ENCODE measurements at places on chromosomes 7 and 10.

DNA sequence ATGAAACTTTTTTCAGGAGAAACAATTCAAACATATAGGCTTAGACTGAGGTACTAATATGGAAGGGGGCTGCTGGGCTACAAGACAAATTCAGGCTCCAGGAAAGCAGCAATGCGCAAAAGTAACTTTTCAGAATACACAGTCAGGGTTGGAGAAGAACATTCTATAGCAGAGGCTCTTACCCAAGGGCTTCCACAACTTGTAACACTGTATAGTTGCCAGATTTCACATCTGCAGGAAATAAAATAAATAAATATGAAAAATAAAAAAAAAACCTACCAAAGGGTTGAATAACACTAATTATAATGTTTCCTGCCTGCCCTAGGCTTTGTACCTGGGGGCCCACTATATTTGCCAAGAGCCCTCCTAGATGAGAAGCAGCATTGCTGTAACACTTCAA is 14.3 kb downstream of the MMS19 start:
- no peak for DNase-seq

DNA sequence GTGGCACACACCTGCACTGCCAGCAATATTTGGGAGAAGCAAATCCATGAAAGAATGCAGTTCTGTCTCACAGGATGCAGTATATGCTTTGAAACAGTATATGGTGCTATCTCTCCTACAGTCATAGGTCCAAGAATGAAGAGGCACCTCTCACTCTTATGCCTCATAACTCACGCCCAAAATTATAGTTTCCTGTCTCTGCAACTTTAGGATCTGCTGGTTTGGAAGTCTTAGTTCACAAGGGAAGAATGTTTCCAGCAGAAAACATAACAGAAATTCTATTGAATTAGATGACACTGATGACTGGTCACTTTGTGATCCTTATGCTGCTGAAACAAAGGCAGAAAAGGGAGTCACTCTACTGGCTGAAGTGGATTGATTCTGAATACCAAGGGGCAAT is 5.7 kb downstream of the C10orf67 start:
- no peak for DNase-seq

- DNase-seq, result peak; percentile 73
Measured at GRCh38 chr7:130430841-130431666, 9.8 kb downstream of the CEP41 start.

DNA sequence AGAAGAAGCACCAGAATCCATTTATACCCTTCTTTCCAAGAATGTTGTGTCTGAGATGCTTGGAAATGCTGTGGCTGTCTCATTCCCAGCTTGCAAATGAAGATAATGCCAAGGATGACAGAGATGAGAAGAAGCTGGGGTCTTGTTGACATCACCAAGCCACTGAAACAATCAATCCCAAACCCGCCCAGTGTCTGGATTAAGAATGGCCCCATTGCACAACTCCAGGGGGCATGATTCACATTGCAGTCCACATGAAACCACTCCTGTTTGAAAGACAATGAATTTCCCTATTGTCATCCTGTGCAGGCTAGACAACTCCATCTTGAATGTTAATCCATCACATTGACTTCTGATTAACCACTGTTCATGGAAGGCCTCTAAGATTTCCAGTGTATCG is 28.6 kb downstream of the SORBS1 start:
- DNase-seq, result no peak

DNA sequence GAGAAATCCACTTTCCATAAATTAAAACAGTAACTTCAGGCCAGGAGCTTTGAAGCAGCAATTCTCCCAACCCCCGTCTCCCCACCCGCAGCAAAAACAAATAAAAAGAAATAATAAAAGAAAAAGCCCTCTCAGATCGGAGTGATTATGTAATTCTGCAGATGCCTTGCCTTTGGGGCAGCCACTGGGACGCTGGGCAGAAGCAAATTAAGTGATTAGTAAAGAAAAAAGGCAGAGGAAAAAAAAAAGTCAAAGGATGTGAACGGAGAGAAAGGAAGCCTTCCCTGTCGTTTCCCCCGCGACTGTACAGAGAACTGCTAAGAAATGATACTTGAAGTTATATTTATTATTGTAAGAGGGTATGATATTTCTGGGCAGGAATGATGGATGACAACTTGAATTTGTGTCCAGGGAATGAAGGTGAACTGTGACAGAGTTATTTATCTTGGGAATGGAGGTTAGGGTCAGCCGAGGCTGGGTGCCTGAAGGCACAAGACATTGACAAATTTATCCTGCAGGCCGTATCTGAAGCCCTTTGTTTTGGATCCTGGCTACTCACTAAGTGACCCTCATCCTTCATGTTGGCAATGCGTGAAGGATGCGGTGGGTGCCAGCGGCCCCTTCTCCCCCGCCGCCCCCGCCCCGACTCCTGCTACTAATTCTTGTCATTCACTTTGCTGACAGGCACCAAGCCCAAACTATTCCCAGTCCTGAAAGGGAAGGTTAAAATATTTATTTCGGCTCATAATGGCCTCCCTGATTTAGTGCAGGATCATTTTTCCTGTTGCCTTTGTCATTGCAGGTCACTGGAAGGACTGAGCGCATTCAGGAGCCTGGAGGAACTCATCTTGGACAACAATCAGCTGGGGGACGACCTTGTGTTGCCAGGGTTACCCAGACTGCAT is 604.0 kb downstream of the LRMDA start:
- DNase-seq, result no peak

DNA sequence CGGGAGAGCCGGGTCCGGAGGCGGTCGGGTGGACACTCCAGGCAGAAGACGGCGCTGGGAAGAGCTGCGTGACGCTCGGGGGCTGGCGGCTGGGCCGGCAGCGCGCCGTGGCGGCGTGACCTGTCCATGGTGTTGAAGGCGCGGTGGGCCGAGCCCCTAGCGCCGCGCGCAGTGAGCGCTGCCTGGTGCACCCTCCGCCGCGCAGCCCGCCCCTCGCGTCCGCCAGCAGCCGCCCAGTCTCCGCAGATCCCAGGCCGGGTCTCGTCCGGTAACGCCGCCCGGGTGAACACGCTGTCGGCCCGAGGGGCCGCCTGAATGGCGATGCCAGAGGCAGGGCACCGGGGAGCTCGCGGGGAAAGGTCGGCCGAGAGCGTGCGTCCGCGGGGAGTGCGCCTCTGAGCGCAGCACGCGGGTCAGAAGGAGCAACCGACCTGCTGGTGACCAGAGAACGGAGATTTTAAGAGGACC is 657 bp upstream of the TMEM178B start:
- DNase-seq, result no peak

GRCh38 chr7:38273286-38273995 is at the start of gene TARP:
Gene TARP, minus strand, starts transcription at chr7:38273636.
- DNase-seq, result no peak

DNA sequence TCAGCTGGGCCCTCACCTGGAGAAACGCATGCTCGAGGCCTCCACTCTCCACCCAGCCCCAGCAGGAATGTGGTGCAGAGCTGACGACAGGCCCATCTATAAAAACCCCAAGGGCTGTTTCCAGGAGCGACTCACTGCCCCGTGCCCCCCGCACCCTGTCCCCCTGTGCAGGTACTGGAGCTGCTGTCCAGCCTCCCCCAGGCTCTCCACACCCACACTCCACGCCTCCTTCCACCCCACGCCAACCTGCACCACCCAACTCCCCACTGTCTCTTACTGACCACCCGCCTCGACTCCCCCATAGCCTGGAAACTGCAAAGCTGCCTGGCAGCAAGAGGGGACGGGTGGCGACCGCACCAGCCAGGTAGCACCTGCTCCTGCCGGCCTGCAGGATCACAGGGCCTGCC is 43.3 kb downstream of the DIP2C start:
- no peak for DNase-seq

DNA sequence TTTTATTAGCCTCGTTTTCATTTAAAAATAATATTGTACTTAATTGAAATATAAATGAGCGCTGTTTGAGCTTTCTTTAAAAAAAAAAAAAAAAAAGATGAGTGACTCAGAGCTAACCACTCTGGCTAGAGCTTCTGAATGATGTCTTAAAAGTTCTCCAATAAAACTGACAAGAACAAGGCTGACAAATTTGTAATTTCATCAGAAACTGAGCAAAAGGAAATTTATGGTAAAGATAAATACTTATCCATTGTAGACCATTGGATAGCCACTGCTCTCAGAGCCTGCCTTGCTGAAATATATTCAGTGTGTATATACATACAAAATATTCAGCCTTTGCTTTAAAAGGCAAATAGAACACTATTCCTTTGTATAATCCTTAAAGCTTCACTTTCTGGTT is 91.2 kb upstream of the OIT3 start:
- no peak for DNase-seq

DNA sequence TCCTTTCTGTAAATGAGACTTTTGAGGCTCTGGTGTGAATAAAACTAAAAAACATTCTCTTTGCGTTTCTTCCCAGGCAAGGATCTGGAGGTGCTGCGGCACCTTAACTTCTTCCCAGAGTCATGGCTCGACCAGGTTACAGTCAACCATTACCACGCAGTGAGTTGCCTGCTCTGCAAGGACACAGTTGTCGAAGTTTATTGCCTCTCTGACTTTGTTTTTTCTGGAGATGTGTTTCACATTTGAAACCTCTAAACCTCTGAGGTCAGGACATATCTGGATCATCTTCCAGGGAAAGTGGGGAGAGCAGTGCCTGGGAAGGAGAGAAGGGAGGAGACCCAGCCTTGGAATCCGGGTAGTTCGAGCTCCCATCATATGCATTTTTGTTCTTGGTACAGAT is 43.4 kb upstream of the PLEKHA1 start:
- DNase-seq, result no peak

- peak; percentile 26 for DNase-seq
Measured at GRCh38 chr10:101050208-101051069, 11.3 kb upstream of the KAZALD1 start.

DNA sequence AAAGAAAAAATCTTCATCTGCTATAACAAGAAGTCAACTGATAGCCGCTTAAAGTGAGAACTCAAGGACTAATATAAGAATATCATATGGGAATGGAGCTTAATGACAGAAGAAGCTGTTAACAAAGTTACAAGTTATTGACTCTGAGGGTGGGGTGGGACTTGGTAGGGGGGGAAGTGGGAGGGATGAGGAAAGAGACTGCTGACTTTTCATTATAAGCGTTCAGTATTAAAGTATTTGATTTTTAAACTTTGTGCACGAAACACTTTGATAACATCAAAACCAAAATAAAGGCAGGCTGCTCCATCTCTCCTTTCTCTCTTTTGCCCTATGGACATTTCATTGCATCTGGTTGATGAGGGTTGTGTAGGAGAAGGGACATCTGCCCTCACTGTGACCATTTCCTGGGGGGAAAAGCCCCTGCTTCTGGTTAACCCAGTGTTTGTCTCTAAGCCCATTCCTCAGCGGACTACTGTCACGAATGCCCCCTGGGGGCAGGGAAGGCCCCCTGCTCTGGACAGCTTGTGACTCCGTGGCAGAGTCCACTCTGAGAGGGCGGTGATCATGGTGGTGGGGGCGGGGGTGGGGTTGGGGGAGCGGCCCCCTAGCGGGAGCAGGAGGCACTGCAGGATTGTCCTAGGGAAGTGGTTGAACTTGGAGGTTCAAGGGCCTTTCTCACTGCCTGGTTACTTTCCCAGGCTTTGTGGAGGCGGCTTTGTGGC is 17.4 kb downstream of the SLC13A4 start:
- no peak for DNase-seq

GRCh38 chr7:8144856-8145255 is 117.1 kb downstream of the ICA1 start:
- DNase-seq, result no peak

- no peak for DNase-seq
Measured at GRCh38 chr7:142308326-142308725, 50.5 kb upstream of the PRSS58 start.

DNA sequence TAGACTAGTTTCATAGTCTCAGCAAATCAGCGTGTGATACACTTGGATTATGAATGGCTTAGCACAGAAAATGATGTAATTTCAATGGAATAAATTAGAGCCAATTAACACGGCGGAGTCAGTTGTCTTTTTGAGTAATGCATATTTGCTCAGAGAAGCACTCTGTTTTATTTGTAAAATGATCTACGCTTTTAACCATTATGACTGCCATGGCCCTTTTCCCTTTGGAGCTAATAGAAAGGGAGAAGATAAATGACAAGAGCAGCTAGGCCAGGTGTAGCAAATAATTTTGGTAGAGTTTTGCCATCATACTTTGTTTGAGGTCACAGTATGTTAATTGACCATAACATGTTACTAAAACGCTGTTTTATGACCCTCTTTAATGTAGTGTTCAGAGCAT is 86.8 kb downstream of the GPR158 start:
- DNase-seq, result peak; percentile 2

GRCh38 chr10:75652146-75652740 is 220.8 kb downstream of the LRMDA start:
- no peak for DNase-seq

GRCh38 chr7:108589199-108589598 is 19.5 kb downstream of the DNAJB9 start:
- DNase-seq, result no peak

GRCh38 chr10:52212062-52212461 is 102.0 kb upstream of the DKK1 start:
- DNase-seq, result no peak

- DNase-seq, result no peak
Measured at GRCh38 chr7:26813432-26813831, 51.0 kb downstream of the SKAP2 start.

- no peak for DNase-seq
Measured at GRCh38 chr10:46223626-46224413, 63.0 kb upstream of the ANTXRL start.

Measured in NCI-H187 (cell line).